ENCODE measurements at places on chromosomes 7 and 10. TPM values are rescaled to one million over a fixed set of nuclear protein-coding genes. Genes with fewer than 3 reads are reported as not detected.

DNA sequence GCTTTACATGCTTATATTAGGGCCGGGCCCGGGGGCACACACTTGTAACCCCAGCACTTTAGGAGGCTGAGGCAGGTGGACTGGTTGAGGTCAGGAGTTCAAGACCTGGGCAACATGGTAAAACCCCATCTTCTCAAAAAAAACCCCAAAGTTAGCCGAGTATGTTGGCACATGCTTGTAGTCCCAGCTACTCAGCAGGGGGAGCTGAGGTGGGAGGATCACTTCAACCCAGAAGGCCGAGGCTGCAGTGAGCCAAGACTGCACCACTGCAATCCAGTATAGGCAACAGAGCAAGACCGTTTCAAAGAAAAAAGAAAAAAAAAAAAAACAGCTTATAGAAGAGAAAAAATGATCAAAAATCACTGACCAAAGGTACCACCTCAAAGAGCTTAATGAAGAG is 63.1 kb downstream of the AMZ1 start:
- no peak for DNase-seq

DNA sequence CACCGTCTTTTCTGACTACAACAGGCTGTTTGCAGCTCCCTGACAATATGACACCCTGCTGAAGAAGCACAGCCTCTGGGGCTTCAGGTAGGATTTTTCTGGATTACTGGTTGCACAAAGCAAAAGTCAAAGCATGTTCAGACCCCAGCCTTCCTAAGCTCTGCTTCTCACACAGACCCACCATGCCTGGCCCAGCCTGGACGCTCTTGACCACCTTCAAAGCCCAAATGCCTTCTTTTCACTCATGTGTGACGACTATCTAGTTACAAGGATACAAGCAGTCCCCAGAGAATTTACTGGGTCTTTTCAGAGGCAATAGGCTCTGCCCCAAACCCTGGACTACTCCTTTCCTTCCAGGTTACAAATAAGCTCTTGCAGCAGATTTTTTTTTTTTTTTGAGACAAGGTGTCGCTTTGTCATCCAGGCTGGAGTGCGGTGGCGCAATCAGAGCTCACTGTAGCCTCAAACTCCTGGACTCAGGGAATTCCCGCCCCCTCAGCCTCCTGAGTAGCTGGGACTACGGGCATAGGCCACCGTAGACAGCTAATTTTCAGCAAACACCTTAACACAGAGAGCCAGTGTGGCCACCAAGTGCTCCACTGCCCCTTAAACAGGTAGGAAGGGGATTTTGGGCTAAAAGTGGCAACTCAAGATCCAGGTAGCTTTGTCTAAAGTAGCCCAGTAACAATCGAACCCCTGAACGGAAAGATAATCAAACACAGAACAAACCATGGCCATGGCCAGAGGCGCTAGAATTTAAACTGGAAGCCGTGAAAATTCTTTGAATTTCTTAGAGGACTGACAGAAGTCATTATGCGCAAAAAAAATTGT is 16.2 kb downstream of the SVIL start:
- DNase-seq = peak; percentile 71

- no peak for DNase-seq
These were observed 371.0 kb downstream of the DPP6 start for GRCh38 chr7:154423231-154423630.

GRCh38 chr10:63228237-63228636 is 95.1 kb downstream of the NRBF2 start:
- no peak for DNase-seq

- DNase-seq = no peak
These were observed 26.7 kb upstream of the COL1A2 start for GRCh38 chr7:94367949-94368348.

DNA sequence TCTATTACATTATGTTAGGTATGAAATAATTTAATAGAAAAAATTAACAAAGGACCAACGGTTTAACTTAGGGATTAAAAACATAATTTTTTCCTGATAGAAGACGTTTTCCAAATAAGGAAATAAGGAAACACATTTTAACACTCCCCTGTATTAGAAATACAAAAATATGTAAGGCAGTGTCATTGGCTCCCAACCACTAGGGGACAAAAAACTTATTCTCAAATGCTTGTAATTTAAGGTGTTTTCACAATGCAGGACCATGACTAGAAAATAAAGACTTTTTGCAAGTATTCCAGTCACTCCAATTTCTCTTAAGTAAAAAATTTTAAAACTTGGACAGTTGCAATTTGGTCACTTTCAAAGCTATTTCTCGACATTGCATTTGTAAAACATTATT is 98.8 kb upstream of the ODAD2 start:
- DNase-seq = no peak

DNA sequence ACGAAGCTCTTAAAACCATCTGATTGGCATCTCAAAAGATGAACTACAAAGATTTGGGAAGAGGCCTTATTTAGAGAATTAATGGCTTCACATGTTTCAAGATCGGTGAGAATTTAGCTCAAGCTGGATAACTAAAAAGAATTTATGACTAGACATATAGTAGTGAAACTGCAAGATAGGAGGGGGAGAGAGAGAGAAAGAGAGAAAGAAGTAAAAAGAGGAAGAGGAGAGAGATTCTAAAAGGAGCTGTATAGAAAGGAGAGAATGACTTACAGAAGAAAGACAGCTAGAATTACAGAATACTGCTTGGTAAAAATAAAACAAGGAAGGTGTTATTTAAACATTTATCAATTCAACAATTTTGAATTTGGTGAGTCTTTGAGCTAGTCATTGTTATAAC is 592.3 kb downstream of the SH2D4B start:
- DNase-seq = no peak

- DNase-seq = no peak
These were observed 14.3 kb upstream of the JCAD start for GRCh38 chr10:30073767-30074060.

The OSBPL3 gene
- polyA plus RNA-seq = 27.6 TPM

DNA sequence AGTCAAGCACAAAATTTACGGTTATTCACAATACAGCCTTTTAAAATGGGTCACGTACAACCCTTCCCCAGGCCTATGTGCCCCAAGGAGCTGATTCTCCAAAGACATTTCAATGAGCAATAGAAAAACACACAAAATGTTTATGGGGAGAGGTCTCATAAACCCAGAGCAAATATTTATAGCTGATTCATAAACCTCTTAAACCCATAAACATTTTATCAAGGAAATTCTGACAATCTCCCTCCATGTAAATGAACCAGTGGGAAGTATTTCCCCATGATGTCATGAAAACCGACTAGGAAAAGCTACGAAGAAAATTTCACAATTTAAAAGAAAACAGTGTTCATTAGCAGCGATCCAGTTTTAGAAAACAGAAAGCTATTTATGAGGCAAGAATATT is 36.0 kb downstream of the SFMBT2 start:
- DNase-seq = no peak

DNA sequence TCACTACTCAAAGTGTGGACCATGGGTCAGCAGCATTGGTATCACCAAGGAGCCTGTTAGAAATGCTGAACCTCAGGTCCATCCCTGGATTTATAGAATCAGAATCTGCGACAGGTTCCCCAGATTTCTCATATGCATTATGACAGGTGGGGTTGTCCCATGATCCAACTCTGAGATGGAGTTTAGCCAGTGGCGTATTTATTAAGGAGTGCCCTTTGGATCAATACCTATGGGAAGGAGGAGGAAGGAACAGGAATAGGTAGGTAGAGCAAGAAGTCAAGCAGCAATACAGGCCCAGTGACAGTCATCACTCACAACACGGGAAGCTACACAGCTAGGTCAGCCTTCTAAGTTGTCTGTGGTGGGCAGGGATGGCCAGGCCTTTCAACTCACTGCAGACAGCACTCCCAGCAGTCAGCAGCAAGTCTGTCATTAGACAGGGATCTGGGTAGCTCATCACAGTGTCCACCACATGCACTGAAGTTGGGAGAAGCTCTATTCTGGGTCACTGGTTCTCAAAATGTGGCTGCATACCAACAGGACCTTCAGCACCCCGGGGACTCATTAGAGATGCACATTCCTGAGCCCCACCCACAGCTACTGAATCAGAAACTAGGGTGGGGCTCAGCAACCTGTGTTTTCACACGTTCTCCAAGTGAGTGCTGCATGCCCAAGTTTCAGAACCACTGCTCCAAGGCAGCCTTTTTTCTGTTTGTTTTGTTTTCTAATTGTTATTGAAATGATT is 532.3 kb upstream of the GALNT17 start:
- no peak for DNase-seq

- DNase-seq = no peak
These were observed 58.8 kb downstream of the CAV1 start for GRCh38 chr7:116583653-116584052.

DNA sequence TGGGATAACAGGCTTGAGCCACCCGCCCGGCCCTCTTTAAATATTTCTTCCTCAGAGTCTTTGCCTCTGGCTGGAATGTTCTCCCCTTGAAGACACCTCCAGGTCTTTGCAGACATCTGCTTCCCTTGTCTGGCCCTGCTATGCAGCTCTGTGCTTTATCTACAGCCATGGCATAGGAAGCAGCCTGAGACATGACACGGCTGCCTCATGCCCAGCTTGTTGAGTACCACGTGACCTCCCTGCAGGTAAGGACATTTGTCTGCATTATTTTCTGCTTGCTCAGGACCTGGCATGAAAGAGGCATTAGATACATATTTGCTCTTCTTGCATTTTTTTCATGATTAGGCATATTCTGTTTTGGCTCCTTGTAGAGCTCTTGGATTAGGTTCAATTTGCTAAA is 113.8 kb upstream of the KLF6 start:
- DNase-seq = no peak

The RELN gene
- polyA plus RNA-seq = 21.8 TPM

DNA sequence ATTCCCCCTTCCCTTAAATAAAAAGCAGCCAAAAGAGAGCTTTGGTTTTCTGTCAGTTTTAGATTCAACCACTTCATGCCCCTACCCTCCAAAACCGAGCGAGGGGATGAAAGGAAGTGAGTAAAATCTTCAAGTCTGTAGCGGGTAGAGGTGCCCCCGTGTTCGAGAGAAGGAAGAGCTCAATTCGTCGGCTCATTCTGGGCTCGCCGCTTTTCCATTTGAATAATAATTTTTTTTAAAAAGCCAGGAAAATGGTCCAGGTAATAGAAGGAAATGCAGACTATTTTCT is 436.2 kb upstream of the GALNT17 start:
- DNase-seq = no peak

- no peak for DNase-seq
These were observed 177.2 kb downstream of the PTN start for GRCh38 chr7:137166363-137166762.
